Hindlimb muscle (tissue), 1 donor: ENCODE measurements at places on chromosomes 2 and 18. TPM values are rescaled to one million over a fixed set of nuclear protein-coding genes. Genes with fewer than 3 reads are reported as not detected.

Gene THSD7B
- polyA plus RNA-seq, result 0.89 TPM

Gene DES
- polyA plus RNA-seq, result 5,382 TPM

Gene NCKAP5
- polyA plus RNA-seq, result 4.7 TPM

Gene TMEM131
- polyA plus RNA-seq, result 53.2 TPM

DNA sequence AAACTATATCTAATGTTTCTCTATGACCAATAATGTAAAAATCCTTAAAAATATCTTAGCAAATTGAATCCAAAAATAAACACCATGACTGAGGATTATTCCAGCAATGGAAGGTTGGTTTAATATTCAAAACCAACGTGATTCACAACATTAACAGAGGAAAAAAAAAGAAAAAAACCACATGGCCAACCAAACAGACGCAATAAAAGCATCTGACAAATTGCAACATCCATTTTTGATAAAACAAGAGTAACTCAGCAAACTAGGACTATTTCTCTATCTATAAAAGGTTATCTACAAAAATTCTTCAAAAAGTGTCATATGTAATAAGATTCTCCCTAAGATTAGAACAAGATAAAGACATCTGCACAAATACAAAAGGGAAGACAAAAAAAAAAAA is 28.9 kb downstream of the PPP3R1 start:
- DNase-seq, result no peak

Gene ERBB4
- polyA plus RNA-seq, result 6.4 TPM

DNA sequence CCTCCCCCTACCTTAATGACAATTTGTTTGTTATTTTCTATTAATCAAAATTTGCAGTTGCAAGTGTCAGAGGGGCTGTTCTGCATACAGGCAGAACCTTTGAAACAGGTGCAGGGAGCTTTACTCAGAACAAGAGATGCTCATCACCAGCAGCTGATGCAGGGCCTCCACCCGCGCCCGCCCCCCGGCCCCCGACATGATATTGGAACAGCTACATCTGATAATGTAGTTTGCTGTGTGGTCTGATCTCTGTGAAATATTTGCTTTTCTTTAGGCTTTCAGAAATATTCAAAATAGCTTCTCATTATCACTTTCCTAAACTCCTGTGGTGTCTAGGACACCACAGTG is 130.0 kb downstream of the PRKCE start:
- no peak for DNase-seq

GRCh38 chr2:204479557-204479956 is 65.7 kb upstream of the PARD3B start:
- DNase-seq, result no peak

- DNase-seq, result no peak
Measured at GRCh38 chr2:10501451-10501961, 53.4 kb upstream of the ODC1 start.

DNA sequence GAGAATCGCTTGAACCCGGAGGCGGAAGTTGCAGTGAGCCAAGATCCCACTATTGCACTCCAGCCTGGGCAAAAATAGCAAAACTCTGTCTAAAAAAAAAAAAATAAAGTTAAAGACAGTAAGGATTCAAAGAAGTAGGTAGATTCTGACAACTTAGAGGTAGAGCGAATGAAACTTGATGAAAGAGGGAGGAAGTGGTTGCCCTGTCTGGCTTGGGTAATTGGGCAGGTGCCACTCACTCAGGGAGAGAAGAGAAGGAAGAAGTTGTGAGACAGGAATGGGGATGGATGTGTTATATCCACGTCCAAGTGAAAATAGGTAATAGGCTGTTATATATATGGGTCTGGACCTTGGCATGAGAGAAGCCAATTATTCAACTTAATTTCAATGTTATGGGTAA is 26.3 kb downstream of the NDC80 start:
- no peak for DNase-seq

- no peak for DNase-seq
Measured at GRCh38 chr18:48003426-48004349, 73.2 kb upstream of the SMAD2 start.

Gene VIL1
- polyA plus RNA-seq, result 0.09 TPM

DNA sequence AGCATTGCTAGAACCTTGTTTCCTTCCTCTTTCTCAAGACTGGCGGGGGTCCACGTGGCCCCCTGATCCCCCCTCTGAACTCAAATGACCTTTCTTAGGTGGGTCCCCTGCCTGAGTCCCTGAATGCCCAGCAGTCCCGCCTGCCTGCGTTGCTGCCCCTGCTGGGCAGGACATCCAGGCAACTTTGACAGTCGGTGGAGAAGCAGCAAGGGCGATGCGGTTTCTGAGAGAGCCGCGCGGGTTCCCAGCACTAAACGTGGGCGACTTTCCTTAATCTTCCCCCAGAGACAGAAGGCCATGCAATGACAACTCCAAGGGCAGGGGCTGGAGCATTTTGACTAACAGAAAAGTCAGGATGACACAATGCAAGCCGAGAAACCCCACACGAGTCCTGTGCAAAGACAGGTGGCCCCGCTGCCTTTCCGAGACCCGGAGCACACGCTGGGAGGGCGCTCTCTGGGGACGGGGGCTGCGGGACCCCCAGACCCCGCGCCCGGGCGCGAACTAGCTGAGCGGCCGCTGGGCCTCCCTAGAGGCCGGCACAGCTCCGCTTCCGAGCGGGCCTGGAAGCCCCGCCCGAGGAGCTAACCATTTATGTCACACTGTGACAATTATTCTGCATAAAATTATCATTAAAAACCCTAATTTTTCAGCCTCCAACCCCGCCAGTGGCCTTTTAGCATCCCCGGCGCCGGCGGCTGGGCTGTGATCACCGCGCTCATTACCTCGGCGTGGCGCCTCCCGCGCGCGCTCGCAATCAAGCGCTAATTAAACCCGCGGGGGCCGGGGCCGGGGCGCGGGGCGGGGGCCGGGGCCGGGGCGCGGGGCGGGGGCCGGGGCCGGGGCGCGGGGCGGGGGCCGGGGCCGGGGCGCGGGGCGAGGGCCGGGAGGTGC is 27.4 kb downstream of the ASB18 start:
- no peak for DNase-seq

DNA sequence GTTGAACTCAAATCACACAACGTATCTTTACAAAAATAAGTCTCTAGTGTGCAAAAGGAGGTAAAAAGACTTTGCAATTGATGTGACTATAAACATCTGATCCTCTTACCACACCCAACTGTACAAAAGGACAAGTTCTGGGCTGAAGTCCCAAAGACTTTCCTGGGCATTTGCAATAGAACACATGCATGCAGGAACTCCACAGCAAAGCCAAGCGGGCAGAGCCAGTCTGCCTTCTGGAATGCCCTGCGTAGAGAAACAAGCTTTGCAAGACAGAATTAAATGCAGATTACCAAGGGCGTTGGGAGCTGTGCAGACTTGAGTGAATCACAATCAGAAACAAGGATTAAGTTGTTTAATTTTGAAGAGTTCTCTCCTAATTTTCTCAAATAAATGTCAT is 208.4 kb upstream of the ZNF521 start:
- DNase-seq, result no peak

GRCh38 chr18:57352271-57352701 is at the start of gene ST8SIA3:
TSS of gene ST8SIA3 (plus strand) at chr18:57352557. CDS start at chr18:57352847, 290 bp downstream.
- no peak for DNase-seq

Gene KCNIP3
- 5.8 TPM for polyA plus RNA-seq

DNA sequence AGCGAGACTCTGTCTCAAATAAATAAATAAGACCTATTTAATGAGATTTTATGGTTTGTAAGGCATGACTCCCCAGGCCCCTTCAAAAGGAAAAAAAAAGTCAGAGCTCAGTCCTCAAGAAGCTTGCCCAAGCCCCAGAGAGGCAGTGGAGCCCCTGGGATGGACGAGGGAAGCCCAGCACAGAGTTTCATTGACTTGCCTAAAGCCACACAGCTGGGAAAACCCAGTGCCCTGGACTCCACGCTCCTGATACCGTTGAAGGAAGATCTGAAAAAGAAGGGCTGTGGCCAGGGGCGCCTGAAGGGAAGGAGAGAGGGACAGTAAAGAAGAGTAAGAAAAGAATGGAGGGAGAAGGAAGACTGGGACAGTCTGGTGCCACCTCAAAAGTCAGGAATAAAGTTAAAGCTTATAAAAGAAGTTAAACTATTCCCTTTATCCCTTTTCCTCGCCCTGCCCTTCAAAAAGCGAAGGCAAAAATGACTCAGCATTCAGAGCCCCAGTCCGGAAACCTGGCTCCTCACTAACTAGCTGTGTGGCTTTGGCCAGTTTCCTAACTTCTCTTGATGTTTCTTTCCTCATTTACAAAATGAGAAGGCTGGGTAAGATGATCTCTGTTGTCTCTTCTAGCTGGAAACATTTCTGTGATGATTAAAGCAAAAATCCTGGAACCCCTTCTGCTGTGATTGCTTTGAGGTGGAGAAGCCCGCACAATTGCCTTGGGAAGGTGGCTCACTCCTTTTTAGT is 46.7 kb downstream of the LYPD1 start:
- peak; percentile 47 for DNase-seq

Gene CD207
- polyA plus RNA-seq, result 0.27 TPM

GRCh38 chr2:75328156-75328555 is 128.8 kb upstream of the TACR1 start:
- no peak for DNase-seq

Gene TEX44
- not detected for polyA plus RNA-seq

Gene AQP12B
- 1.6 TPM for polyA plus RNA-seq

Gene FRZB
- 40.4 TPM for polyA plus RNA-seq

Gene BMP10
- not detected for polyA plus RNA-seq

- DNase-seq, result no peak
Measured at GRCh38 chr2:165513479-165513878, 44.0 kb downstream of the CSRNP3 start.

- no peak for DNase-seq
Measured at GRCh38 chr2:59276033-59276432, 1034.9 kb upstream of the FANCL start.
